Stimulated activated CD8-positive, alpha-beta memory T cell treated with anti-CD3 and anti-CD28 coated beads, Interleukin-12 subunit alpha, Interleukin-12 subunit beta, amount 100 ng/mL, for 4 hours (primary cell): ENCODE measurements at places on chromosomes 6 and 20.
A peak's percentile ranks its signal among the peaks of the same experiment; 100 is the strongest.

- no peak for DNase-seq
Measured at GRCh38 chr6:8014947-8015346, 49.2 kb downstream of the BLOC1S5 start.

DNA sequence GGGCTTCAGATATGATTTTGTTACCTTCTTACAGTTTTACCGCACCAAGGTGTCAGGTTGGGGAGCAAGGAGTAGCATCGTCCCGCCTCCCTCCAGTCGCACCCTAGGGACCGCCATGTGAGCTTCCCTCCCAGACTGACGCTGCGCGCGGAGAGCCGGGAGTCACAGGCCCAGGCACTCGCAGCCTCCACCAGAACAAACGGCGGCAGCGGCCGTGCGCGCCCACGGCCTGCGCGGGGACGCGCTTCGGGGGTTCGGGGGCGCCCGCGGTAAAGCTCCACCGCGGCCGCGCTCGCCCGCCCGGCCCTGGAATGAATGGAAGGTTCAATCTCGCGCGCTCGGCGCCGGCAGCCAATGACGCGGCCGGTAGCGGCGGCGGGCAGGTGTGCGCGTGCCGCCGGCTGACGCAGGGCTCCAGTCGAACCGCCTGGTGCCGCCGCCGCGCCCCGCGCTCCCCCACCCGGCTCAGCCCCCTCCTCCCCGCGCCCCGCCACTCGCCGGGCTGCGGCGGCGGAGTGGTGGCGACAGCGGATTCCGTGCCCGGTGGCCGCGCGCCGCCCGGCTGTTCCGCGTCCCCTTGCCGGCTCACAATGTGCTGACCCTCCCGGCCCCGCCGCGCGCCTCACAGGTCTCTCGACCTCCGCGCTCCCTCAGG is 16.5 kb upstream of the LIN28B start:
- no peak for DNase-seq

DNA sequence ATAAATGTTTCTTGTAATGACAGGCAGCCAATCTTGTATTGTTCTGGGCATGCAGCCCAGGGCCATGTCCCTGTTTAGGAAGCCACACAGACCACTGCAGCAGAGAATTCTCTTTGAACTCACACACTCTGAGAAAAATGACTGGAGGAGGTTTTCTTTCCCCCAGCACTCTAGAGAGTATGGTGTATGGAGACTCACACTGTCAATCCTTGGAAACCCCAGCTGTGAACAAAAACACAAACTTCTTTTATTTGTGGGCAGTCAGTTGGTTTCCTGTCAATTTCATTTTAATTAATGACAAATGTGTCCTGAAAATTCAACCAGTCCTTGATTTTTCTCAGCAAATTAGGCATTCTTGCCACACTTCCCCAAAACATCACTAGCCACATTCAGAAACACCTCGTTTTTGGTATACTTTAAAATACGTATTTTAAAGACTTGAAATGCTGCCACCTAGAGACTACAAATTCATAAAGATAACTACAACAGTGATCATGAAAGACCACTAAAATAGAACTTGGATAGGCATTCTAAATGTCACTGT is 52.9 kb upstream of the UFL1 start:
- DNase-seq: no peak

GRCh38 chr20:56673450-56673849 is 44.3 kb downstream of the TFAP2C start:
- DNase-seq: no peak

DNA sequence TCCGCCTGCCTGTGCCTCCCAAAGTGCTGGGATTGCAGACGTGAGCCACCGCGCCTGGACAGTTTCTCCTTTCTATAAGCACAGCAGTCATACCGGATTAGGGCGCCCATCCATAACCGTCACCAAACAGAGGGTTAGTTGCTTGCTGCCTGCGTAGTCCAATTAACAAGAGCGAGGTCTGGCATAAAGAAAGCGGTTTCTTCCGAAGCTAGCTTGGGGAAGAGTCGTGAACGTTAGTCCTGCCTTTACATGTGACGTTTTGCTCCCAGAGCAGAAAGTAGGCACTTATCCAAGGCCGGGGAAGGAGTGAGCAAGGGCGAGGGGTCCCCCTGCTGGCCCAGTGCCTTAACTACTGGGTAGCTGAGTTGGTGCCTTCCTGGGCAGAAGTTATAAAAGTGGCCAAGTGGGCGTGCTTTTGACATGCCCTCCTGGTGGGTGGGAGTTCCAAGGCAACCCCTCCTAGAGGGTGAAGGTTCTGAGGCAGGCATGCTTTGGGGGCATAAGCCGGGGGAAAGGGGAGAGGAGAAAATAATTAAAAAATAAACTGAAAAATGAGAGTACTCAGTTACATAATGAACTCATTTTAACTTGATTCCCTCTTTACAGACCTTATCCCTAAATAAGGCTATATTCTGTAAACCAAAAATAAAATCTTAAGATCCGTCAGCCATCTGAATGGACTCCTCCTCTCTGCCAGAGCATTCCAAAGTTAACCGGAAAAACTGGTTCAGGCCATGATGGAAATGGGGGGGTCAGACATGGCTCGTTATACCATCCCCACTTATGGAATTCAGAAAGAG is 88.0 kb downstream of the FAM217A start:
- peak; percentile 43 for DNase-seq

GRCh38 chr6:3345836-3346235 is 87.1 kb downstream of the PSMG4 start:
- DNase-seq: no peak

GRCh38 chr6:48670546-48670945 is 559.5 kb upstream of the PTCHD4 start:
- no peak for DNase-seq

DNA sequence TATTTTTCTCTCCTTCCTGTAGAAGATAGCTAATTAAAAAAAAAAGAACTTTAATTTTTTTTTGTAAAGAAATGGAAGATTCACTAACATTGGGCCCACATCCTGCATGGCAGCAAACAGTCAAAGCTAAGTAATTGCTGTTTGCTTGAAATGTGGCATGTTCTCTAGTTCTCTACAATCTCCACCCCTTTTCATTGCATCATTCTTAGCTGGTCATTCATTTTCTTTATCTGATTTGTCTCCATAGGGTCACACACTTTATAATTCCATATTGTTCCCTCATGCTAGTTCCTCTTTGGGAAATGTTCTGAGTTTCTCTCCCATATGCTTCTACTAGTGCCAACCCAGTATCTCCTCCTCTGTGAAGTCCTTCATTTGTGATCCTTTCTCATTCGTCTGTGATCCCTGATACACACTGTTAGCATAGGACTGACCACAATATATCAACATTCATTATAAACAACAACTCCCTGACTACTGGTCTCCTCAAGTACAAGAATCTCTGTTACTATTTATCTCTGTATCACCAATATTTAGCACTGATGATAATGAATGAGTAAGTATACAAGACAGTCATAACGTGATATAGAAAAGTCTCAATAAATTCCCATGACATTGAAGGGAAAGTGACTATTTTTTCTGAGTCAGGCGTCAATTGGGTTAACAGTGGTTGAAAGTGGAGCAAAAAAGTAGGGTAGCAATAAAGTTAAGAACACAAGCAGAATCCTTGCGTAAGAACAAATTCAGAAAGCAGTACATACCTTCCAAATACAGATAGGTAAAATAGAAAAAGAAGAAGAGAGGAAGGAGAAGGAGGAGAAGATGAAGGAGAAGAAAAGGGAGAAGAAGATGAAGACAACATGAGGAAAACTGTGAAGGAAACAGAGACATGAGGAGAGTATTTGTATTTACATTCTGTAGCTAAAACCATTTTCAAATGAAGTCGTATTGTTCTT is 33.2 kb upstream of the MYB start:
- no peak for DNase-seq

DNA sequence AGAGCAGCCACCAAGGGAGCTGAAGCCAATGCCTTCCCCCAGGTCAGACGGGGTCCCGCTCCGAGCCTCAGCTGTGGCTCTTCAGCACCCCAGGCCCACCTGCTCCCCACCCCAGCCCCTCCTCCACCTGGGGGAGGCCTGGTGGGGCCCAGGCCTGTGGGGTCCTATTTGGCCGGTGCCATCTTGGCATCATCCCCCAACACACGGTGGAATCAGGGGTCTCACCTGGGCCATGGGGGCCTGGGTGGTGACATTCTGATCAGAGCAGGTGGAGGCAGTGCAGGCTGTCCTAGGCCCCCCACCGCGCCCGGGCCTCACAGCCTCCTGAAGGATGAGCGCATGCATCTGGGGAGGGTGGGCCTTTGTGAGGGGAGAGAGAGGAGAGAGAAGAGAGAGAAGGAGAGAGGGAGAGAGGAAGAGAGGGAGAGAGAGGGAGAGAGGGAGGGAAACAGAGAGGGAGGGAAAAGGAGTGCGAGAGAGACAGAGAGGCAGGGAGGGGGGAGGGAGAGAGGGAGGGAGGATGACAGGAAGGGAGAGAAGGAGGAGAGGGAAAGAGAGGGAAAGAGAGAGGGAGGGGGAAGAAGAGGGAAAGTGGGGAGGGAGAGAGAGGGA is 23.9 kb upstream of the RBBP8NL start:
- DNase-seq: no peak

DNA sequence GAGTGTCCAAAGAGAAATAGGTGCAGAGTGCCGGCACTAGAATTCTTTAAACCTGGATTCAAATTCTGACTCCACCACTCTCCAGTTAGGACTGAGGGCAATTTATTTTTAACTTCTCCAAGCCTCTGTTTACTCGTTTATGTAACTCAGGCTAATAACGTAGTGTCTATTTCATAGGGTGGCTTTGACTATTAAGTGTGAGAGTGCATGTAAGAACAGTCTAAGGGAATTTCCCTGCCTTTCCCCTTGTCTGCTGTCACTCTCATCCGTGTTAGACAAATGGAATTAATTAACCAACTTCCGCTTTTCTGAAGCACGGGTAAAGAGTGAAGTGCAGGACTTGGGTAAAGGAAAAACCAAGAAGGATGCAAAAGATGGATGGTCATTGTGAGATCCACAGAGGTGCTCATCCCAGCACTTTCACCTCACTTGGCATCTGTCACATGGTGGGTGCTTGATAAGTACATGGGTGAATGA is 4.1 kb upstream of the ZKSCAN8 start:
- DNase-seq: no peak

- no peak for DNase-seq
Measured at GRCh38 chr6:13539572-13539971, 34.8 kb upstream of the SIRT5 start.

- DNase-seq: no peak
Measured at GRCh38 chr6:129146902-129147301, 264.0 kb downstream of the LAMA2 start.

DNA sequence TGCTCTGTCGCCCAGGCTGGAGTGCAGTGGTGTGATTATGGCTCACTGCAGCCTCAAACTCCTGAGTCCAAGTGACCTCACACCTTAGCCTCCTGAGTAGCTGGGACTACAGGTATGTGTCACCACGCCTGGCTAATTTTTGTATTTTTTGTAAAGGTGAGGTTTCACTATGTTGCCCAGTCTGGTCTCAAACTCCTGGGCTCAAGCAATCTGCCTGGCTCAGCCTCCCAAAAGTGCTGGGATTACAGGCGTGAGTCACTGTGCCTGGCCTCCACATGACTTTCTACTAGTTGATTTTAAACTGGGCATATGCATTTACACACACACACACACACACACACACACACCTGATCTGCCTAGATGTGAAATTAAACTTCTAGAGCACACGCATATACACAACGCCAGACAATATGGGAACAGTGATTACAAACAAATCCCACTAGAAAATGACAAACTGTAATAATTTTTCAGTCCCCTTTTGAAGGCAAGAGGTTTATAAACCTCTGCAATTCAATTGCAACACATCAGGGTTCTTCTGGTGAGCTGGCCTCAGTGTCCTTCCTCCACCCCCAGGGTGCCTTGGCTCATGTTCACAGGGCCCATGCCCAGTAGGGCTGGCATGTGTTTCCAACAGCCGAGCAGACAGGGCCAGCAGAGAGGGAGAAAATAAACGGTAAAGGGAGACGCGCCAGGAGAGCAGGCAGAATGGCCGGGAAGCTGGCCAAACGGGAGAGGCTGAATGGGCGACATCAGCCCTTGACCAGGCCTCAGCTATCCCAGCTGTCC is 31.2 kb downstream of the PARD6B start:
- no peak for DNase-seq

GRCh38 chr20:53948383-53949318 is 121.7 kb downstream of the BCAS1 start:
- DNase-seq: no peak

GRCh38 chr20:19867074-19867473 is 109.0 kb downstream of the RIN2 start:
- no peak for DNase-seq

GRCh38 chr6:8944548-8944947 is 509.2 kb upstream of the SLC35B3 start:
- DNase-seq: no peak

DNA sequence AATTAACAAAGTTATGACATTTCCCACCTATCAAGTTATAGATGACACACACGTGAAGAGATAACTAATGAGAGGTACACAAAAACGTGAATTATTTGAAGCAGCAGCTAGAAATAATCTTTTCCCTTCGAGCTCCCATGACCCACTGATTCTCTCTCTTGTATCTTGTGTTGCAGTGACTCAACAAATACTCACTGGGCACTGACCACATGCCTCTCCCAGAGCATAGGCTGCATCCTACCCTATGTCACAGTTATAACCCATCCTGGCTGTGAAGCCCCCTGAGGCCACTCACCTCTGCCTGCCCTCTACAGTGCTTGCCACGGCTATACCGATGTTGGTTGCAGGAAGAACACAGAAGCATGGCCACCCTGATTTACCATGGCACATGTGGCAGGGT is 91.8 kb downstream of the INSM1 start:
- DNase-seq: no peak

- DNase-seq: no peak
Measured at GRCh38 chr6:108597572-108598304, 37.0 kb downstream of the FOXO3 start.

DNA sequence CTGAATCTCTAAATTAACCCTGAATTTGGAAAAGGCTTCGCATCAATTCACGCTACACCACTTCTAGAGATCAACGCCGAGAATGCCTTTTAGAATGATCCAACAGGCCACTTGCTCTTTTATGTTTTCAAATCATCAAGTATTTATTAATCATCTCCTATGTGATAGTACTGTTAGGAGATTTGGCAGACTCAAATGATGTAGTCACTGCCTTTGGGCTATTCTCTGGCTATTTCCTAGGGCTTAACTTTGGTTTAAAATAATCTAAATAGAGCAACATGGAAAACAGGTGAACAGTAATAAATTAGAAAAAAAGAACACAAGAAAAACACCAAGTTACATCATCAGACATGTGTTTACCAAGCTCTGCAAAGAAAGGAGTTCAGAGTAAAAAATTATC is 140.3 kb downstream of the TENT5A start:
- no peak for DNase-seq
